Placental epithelial cell (primary cell): ENCODE measurements at places on chromosomes 3 and 15. TPM values are rescaled to one million over a fixed set of nuclear protein-coding genes. Genes with fewer than 3 reads are reported as not detected.

Gene DPPA2
- total RNA-seq, result not detected in 2 replicates

Gene SLC22A14
- total RNA-seq, result 1.3 and 1.6 TPM in 2 replicates

Gene C3orf52
- 23.9 and 34.3 TPM in 2 replicates for total RNA-seq

Gene ATP2B2
- total RNA-seq, result not detected in 2 replicates

Gene PATL2
- total RNA-seq, result 0.11 and 0.79 TPM in 2 replicates

Gene TMCO5A
- total RNA-seq, result not detected in 2 replicates

Gene MORC1
- not detected in 2 replicates for total RNA-seq

Gene TGM5
- total RNA-seq, result not detected in 2 replicates

Gene SEMA3B
- 11.8 and 14.9 TPM in 2 replicates for total RNA-seq

Gene CHAC1
- total RNA-seq, result 3.9 and 27.5 TPM in 2 replicates

Gene ANKRD63
- not detected in 2 replicates for total RNA-seq

Gene TMEM212
- total RNA-seq, result 0.22 TPM in 1 of 2 replicates, not detected in the other
